ENCODE measurements at places on chromosomes 13 and 19. TPM values are rescaled to one million over a fixed set of nuclear protein-coding genes. Genes with fewer than 3 reads are reported as not detected.

CEACAM4 gene
- 0.32 TPM for total RNA-seq

SIGLEC12 gene
- 0.19 TPM for total RNA-seq

CCL25 gene
- total RNA-seq = not detected

RAB3A gene
- 25.4 TPM for total RNA-seq

FOXA3 gene
- total RNA-seq = not detected

BAX gene
- 22.4 TPM for total RNA-seq

TYROBP gene
- total RNA-seq = 34.5 TPM

ZNF699 gene
- total RNA-seq = 3.5 TPM

- DNase-seq = no peak
Measured at GRCh38 chr19:17103177-17103576, 27.6 kb downstream of the MYO9B start.

GRCh38 chr13:74575729-74576125 lies 441.5 kb upstream of the KLF12 start:
- DNase-seq = peak; percentile 92

DNA sequence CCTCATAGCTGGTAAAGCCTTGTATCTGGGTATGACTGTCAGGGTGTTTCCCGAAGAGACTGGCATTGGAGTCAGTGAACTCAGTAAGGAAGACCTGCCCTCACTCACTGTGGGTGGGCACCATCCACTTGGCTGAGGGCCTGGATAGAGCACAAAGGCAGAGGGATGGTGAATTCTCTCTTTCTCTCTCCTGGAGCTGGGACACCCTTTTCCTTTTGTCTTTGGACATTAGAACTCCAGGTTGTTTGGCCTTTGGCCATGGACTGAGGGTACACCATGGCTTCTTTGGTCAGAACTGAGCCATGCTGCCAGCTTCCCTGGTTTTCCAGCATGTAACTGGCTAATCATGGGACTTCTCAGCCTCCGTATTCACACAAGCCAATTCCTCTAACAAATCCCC lies 4.6 kb upstream of the CEACAM1 start:
- no peak for DNase-seq

DNA sequence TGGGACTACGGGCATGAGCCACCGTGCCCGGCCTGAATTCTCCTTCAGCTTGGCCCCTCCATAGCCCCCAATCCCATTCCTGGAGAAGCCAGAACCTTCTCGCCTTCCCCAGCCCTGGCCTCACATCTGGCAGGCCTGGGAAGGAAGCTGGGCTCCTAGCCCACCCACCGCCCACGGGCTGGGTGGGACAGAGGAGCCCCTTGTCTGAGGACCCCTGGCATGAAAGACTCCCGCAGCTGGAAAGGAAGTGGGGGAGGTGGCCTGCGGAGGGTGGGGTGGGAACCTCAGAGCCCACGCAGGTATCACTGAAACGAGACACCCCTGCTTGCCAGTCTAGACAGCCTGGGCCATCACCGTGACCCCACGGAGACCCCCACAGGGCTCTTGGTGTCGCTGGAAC lies 7.7 kb upstream of the NANOS3 start:
- DNase-seq = no peak

GRCh38 chr19:45477713-45478453 lies 10.1 kb downstream of the FOSB start:
- no peak for DNase-seq

DNA sequence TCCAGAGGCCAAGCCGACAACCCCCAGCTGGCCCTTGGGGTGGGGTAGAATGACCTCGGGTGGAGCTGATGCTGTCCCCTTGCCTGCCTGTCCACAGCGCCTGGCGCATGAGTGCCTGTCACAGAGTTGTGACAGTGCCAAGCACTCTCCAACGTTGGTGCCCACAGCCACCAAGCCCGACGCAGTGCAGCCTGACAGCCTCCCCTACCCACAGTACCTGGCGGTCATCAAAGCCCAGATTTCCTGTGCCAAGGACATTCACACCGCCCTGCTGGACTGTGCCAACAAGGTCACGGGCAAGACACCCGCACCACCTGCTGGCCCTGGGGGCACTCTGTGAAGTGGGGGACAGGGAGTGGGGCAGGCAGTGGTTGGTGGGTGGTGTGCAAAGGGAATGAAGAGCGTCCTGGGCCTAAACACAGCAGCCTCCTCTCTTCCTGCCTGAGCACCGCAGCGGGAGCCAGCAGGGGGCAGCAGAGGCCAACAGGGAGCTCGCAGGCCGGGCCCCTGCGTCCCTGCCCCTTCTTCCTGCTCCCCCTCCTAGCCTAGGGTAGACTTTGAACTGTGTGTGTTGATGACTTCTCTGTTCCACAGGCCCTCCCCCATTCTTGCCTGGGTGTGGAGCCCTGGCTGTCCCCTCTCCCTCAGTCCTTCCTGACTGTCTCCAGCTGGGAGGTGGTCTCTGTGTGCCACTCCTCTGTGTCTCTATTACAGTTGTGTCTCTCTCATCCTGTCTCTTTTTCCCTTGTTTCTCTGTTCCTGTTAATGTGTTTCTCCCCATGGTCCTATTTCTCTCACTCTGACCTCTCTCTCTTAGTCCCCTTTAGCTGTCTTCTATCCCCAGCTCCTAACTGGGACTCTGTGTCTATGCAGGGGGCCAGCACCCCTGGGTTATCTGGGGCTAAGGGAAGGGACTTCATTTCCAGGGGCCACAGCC lies 6.5 kb downstream of the MED29 start:
- peak; percentile 96 for DNase-seq

DNA sequence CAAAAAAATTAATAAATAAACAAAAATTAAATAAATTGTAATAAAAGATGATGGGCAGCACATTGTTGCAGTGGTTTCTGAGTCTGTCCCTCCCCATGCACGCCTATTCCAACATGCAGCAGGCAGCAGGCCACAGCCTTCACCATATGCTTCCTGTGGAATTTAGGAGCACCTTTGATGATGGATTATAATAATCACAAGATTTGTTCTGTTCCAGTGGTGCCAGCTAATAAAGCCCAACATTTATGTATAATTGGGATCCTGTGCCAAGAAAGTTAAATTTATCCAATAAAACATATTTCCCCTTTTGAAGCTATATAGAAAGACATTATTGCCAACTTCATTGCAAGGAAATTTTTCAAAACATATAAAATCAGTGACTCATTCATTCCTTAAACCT lies 328.6 kb downstream of the FGF14 start:
- no peak for DNase-seq

DNA sequence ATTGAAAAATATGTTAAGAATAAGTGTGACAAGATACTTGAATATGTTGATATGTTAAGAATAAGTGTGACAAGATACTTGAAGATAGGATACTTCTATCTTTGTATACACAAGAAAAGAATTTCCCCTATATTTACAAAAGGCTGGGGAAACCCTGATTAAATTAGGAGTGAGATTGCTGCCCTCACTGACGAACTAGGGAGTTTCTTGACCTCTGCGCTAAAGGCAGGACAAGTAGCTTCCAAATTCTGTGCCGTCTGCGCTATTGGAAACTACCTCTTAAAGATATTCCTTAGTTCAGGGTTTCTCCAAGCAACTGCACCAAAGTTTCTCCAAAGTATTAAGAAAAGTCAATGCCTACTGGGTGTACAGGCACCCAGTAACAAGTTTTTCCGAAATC lies 730 bp downstream of the ZNF260 start:
- DNase-seq = no peak

DNA sequence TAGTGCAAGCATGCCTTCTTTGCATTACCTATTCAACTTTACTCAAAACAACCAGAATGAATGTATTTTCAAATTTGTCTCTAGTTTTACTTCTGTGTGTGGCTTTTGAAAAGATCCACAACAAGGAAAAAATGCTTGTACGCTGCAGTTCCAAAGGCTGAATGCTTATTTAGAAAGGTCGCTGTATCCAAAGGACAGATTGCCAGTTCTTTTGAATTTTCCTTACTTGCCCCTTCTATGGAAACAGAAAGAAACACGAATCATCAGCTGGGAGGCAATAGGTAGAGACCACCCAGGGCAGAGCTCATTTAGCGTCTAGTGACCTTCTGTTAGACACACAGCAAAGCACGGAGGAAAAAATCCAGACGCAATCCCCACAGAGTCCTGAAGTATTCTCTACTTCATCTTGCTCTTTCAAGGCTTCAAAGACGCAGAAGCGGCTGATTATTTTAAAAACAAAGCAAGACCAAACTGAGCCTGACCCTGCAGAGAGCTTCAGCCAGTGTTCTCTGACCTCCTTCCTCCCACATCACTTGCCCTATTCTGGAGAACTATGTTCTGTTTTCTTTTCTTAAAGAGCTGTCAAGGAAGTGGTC lies 674.6 kb upstream of the SGCG start:
- DNase-seq = no peak

GRCh38 chr19:36023432-36023831 lies 9.2 kb downstream of the CLIP3 start:
- DNase-seq = no peak

DNA sequence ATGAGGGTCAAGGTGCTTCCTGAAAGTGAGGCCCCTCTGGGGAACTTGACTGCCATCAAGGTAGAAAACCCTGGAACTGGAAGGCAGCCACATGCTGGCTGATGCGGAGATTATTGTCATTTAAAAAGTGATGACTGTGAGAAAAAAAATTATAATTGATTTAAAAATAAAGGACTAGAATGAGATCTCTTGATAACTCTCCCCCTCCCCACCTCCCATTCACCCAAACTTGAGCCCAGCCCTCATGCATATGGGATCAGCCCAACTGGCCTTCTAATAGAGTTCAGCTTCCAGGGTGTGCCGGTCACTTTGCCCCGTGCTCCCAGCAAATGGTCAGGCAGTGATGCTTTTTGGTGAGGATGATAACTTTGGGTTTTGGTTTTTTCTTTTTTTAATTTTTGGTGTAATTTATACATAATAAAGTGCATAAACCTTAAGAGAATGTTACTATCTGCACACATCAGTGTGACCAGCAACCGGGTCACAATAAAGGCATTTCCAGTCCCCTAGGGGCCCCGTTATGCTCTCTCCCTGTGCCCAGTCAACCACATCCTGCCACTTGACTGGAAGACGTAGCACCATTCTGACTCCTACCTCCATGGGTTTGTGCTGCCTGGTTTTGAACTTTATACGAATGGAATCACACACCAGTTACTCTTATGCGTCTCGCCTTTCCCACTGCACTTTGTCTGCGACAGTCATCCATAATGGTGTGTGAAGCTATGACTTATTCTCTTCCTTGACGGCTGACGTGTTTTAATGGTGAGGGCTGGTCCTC lies 187.9 kb downstream of the USP12 start:
- no peak for DNase-seq

GRCh38 chr19:16516381-16516780 lies 20.2 kb downstream of the C19orf44 start:
- no peak for DNase-seq

- no peak for DNase-seq
Measured at GRCh38 chr13:40798380-40798779, 9.0 kb downstream of the SLC25A15 start.

DNA sequence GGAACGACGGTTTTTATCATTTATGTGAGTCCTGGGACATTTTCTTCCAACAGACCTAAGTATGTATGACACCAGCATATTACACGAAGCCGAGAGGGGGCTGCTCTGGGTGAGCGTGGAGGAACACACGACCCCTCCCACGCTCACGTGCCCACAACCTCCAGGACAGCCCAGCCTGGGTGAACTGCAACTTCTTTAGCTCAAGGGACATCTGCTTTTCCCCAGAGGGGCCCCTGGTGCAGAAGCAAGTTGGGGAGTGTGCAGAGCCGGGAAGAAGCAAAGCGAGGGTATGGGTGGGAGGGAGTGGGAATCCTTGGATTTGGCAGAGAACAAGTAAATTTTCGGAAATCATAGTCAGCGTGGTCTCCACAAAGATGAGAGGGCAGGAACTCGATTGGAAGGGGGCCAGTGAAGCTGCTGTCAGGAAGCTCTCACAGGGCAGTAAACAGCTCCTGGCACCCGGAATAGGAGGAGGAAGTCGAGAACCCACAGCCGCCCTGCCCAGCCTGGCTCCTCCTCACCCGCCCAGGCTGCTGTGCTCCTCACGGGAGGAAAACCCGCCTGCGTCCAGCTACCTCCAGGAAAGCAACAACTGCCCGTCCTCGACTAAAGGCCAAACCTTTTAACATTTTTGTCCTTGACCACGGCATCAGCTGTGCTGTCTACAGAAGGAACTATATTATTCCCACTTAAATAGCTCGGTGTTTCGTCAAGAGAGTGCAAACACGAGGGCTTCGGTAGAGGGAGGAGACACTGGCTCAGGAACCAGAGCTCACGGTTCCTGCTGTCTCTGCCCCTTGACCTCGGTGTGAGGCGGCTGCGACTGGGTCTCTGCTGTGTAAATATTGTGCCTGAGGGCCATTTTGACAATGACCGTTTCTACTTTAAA lies 17.2 kb upstream of the CFAP97D2 start:
- peak; percentile 86 for DNase-seq

GRCh38 chr13:104011505-104012241 lies 945.5 kb upstream of the SLC10A2 start:
- DNase-seq = no peak

GRCh38 chr19:8392017-8392591 lies 1.9 kb downstream of the RAB11B start:
- DNase-seq = no peak

DNA sequence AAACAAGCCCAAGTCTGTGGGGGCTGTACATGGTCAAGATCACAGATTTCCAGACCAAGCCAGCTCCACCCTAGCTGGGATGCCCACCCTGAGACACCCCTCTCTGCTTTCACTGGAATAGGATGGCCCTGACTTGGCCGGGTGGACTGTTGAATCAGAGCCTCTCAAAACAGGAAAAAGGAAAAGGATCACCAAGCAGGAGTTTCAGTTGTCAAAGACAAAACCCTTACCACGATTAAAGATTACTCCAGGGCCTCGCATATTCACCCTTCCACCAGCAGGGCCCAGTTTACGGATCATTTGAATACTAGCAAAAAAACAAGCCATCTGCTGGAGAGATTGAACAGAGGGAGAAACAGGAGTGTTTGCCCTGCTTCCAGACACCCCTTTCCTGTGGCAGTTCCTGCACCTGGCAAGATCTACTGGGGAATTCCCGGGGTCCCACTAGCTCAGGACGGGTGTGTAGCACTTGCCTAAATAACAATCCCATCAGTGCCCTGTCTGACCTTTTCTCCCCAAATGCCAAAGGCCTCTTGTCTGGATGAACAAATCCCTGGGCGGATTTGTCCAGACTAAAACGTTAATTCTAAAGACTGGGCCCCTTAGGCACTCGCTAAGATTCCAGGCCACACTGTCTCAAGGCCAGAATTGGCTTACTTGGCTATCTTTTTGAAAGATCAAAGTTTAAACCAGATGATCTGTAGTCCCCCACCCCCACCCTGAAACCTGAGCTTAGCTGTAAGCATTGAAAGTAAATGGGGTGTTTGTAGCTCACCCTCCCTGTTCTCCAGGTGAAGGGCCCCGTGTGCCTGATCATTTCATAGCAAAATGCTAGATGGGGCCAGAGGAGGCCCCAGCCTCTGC lies 38.4 kb downstream of the ACTN4 start:
- peak; percentile 21 for DNase-seq
